ENCODE measurements at places on chromosomes 7 and 10.

GRCh38 chr7:104800307-104800706 lies 213.7 kb upstream of the KMT2E start:
- DNase-seq, result no peak

- peak; percentile 21 for DNase-seq
Observed at GRCh38 chr7:101940830-101941229, 123.4 kb downstream of the CUX1 start.

- DNase-seq, result no peak
Observed at GRCh38 chr10:94219829-94220228, 142.9 kb downstream of the NOC3L start.

GRCh38 chr10:96719850-96720421 lies 378 bp downstream of the PIK3AP1 start:
- DNase-seq, result no peak

DNA sequence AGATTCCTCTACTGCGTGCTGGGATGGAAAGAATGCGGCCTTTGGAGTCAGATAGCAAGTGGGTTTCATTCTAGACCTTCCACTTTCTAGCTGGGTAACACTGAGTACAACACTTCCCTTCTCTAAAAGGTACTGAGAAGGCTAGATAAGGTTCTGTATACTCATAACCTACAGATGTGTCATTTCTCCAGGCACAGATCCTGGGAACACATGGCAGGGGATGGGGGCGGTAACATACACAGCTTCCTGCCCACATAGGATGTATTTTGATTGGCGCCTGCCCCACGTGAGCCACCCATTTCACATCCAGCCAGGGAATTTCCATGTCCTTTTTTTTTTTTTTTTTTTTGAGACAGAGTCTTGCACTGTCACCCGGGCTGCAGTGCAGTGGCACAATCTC lies 31.8 kb downstream of the KLRG2 start:
- DNase-seq, result no peak

DNA sequence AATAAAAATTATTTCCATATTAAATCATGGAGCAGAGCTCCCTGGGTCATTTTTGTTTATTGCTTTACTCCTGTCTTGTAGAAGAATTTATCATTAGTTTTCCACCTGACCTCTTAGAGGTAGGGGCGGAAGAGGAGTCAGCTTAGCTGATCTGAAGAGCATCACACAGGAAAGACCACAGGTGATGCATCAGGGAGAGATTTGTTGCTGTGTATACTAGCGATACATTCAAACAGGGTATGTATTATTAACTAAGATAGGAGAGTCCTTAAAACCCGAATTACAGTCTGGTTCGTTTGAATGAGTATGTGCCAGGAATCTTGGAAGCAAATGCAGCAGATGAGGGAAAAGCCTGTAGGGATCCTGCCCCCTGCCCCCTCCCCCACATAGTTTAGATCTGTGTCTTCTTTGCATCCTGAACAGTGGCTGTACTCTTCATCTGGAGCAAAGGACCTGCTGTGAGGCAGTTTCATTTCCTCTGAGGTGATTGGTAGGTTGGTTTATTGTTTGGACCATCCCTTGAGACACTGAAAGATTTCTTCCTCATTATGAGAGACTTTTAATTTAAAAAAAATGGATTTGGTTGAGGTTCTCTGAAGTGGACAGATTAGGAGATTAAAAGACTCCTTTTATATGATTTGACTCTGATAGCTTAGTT lies 177.0 kb downstream of the SND1 start:
- DNase-seq, result no peak

DNA sequence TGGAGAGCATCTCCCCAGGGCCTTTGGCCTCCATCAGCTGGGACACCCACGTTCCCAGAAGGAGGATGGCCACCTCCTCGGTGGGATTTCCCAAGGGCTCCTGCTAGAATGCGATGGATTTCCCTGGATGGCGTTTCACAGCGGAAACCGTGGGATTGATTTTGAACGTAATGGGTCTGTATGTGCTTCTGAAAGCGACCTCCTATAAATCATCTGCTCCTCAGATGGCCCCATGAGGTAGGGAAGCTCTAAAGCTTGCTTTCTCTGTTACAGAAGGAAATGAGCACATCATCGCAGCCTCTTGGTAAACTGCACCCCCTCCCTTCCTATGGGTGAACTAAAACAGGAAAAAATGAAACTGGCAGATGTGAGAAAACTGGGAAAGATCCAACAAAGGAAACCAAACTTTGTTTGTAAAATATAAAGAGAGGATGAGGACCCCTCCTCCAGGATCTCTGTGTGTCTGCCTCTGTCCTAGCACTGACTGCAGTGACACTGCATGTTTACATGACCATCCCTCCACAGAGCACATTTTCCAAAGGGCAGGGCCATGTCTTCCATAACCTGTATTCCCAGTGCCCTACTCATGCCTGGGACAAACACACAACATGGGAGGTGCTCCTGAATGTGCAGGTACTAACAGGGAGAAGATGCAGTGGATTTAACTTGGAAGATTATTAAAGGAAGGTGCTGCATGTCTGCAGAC lies 57.6 kb downstream of the LYZL1 start:
- no peak for DNase-seq

GRCh38 chr7:124403112-124403511 lies 362.5 kb downstream of the GPR37 start:
- DNase-seq, result no peak

DNA sequence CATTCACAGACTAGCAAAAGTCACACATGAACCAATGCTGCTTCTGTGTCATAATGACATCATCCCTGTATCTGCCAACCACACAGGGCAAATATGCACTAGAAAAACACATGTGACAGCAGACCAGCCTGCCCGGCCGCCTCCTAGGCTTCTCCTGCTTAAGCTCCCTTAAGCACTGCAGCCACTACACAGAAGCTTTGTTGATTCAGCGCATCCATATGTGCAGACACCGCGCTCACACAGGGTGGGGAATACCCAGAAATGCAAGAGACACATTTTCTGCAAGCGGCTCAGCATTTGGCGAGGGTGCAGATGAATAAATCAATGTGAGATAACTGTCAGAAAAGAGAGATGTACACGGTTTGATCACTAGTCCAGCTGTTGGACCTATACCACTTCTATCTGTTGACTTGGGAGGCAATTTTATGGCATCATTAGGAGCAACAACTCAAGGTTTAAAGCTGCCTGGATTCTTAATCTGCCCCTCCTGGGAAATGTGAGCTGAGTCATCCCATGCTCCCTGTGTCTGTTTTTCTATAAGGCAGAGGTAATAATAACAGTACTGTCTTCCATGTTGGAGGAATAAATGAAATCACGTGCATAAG lies 33.4 kb downstream of the CPXM2 start:
- no peak for DNase-seq

DNA sequence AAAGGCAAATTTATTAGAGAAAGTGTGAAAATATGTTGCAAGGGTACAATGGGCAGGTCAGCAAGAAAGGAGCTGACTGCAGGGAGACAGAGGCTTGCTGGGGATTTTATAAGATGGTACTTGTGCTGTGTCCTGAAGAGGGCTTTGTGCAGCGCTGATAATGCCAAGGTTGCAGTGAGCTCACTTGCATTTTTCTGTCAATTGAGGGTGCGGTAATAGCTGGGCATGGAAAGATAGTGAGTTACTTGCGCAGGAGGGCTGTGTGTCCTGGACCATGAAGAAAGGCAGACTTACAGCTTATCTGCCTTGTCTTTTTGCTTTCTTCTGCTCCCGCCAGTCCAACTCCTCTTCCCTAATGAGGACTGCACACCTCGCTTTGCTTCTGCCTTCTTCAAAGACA lies 12.5 kb downstream of the CDC123 start:
- DNase-seq, result no peak

GRCh38 chr10:38027986-38028385 lies 17.5 kb downstream of the ZNF33A start:
- DNase-seq, result no peak

DNA sequence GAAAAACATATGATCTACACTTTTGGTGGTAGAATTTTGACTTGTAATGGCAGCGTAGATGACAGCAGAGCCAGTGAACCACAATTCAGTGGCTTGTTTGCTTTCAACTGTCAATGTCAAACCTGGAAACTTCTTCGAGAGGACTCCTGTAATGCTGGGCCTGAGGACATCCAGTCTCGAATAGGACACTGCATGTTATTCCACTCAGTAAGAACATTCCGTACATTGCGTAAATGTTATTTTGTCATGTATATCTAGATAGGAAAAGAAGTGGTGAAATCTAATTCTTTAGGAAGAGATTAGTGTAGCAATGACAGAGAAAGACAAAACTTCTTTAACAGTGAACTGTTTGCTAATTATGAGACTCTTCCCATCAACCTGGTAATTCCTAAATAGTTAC lies 112.9 kb downstream of the PODXL start:
- no peak for DNase-seq

DNA sequence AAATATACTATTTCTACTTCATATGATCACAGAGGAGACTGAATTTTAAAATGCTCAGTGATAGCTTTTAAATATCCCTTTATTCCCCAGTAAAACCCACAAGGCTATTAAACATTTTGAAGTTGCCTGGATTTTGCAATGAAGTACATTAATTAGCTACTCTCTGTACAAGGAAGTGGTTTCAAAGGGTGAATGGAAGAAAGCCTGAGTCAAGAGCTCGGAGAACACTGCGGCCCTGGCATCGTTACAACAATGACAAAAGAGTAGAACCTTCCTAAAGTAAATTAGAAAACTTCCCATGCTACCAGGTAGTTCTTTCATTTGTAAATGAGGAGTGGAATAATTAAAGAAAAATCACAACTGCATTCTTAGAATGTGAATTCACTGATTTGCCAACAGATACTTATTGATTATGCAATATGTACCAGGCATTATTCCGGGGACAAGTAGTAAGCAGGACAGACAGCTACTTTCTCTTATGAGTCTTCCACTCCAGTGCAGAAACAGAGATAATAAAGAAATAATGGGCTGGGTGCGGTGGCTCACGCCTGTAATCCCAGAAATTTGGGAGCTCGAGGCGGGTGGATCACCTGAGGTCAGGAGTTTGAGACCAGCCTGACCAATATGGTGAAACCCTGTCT lies 63.0 kb downstream of the ZNF22 start:
- DNase-seq, result no peak

GRCh38 chr10:49037187-49037586 lies 78.1 kb downstream of the VSTM4 start:
- no peak for DNase-seq

GRCh38 chr10:19935176-19935575 lies 118.9 kb downstream of the PLXDC2 start:
- DNase-seq, result no peak

GRCh38 chr7:158395780-158396278 lies 191.8 kb downstream of the PTPRN2 start:
- DNase-seq, result no peak

DNA sequence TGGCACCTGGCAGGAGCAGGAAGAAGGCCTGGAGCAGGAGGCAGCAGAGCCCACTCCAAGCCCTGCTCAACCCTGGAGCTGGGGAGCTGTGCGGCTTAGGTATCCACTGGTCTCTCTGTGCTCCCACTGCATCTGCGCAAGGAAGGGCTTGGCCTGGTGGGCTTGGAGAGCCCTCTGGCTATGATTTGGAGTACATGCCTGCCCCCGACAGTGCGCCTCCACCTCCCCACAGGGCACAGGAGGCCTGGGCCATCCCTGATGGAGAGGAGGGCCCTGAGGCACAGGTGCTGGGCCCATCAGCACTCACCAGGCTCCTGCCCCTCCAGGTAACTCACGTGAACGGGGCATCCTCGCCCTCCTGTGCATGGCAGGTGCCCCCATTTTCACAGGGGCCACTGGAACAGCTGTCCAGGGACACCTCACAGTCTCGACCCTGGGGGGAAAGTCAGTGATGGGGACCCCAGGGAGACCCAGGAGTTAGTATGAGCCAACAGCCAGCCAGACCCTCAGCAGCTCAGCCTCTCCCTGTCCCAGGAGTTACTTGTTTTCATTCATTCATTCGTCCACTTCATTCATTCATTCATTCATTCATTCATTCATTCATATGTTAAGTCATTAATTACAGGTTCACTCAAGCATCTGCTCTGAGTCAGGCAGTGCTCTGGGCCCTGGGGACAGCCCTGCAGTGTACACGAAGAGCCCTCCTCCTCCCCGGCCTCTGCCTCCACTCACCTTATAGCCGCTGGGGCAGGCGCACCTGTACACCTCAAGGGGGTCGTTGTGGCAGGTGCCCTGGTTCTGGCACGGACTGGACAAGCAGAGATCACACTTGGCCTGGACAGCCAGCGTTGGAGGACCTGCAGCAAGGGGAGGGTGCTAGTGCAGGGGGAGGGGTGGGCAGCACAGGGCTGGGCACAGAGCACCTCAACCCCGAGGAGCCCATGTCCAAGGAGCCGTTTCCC lies 167.2 kb downstream of the SLIT1 start:
- no peak for DNase-seq

DNA sequence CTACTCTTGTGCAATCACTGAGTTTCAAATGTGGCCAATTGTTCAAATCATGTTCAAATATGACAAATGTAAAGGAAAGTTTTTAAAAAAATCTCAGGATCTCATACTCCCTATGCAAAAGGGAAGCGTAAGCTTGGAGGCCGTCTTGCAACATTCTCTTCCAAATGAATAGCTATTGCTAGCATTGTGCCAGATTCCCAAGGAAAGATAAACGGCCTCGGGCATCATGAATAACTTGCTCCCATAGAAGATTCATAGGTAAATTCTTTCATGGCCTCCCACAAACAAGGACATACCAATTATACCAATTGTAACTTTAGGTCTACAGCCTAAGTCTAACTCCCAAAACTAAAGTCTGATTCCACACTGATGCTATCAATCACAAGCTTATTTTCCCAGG lies 416.9 kb downstream of the THSD7A start:
- no peak for DNase-seq

- no peak for DNase-seq
Observed at GRCh38 chr10:131532745-131533341, 221.3 kb upstream of the TCERG1L start.

GRCh38 chr7:152588350-152588749 lies 87.6 kb downstream of the XRCC2 start:
- no peak for DNase-seq

DNA sequence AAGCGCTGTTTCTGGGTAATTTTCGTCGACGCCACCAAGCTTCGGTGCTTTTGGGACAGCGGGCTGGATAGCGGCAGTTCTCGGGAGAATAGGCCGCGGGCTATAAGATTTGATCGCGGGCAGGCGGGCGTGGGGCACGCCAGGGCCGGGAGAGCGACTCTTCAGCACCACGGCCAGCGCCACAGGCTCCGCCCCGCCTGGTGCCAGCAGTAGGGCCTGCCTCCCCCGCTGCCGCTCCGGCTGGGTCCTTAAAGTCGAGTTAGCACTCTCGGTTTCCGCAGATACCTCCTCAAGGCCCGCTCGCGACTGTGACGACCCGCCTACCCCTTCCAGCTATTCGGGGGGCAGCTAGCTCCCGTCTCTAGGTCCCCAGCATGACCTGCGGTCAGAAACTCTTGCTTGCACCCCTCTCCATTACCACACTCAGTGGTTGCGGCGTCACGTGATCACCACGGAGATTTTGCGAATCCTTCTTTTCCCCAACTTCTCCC lies 9.4 kb downstream of the NXPH1 start:
- DNase-seq, result no peak

DNA sequence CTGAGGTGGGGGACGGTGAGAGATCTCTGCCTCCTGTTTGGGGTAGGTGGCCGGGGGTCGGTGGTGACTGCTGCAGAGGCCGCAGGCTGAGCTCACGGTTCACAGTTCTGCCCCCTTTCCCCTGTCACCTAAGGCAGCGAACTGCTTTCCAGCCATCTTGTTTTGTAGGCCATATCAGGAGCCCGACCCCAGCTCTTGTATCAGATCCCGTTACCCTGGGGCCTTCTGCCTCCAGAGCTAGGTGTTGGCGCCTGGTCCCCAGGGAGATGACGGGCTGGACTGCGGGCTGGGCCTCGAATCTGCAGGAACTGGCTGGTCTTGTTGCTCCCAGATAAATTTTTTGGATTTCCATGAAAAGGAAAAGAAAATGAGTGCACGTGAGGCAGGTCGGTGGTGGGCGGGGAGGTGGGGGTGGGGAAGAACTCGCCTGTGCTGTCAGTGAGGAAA lies 183.0 kb downstream of the DNAJB6 start:
- no peak for DNase-seq

GRCh38 chr10:131196176-131196885 lies 115.2 kb downstream of the TCERG1L start:
- no peak for DNase-seq
